ENCODE measurements at places on chromosomes 4 and X.

- DNase-seq: no peak
These were observed 33.4 kb downstream of the ARHGEF6 start for GRCh38 chrX:136747003-136747986.

GRCh38 chr4:104747635-104748034 lies 252.9 kb upstream of the CXXC4 start:
- DNase-seq: no peak

GRCh38 chr4:54823616-54824015 lies 165.9 kb downstream of the KIT start:
- DNase-seq: no peak

GRCh38 chrX:16316331-16316730 lies 149.1 kb downstream of the MAGEB17 start:
- DNase-seq: no peak

DNA sequence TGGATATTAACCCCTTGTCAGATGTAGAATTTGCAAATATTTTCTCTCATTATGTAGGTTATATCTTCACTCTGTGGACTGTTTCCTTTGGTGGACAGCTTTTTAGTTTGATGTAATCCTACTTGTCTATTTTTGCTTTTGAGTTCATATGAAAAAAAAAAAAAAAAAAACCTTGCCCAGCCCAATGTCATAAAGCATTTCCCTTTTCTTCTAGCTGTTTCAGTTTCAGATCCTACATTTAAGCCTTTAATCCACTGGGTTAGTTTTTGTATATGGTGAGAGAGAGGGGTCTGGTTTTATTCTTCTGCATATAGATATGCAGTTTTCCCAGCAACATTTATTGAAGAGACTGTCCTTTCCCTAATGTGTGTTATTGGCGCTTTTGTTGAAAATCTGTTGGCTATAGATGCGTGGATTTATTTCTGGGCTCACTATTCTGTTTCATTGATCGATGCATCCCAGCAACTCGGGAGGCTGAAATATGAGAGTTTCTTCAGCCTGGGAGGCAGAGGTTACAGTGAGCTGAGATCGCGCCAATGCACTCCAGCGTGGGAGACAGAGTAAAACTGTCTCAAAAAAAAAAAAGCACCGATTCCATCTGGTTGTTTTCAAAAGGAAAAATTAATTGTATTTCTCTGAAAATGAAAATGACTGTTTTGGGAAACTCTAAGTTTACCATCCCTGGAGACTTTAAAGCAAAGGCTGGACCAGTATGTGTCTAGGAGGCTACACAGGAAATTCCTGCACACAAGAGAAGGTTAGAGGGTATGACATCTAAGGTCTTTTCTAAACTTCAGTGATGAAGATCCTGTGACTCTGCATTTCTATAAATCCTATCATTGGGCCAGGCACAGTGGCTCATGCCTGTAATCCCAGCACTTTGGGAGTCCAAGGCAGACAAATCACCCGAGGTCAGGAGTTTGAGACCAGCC lies 35.6 kb downstream of the STEEP1 start:
- no peak for DNase-seq

GRCh38 chrX:54479136-54480111 lies 16.6 kb downstream of the FGD1 start:
- no peak for DNase-seq

DNA sequence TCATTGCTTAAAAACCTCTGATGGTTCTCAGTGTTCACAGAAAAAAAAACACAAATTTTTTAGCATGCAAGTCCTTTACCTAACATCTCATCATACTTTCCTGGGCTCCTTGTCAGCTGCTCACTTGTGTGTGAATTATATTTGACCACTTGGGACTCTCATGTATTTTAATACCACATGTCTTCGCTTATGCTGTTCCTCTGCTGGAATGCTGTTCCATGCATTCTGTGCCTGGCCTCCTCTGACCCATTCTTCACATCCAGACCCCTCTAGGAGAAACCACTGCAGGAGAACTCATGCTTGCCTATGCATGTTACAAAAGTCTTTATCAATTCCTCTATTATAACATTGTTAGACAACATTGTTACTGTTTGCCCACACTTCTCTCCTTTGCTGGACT lies 157.6 kb downstream of the PDGFRA start:
- no peak for DNase-seq

DNA sequence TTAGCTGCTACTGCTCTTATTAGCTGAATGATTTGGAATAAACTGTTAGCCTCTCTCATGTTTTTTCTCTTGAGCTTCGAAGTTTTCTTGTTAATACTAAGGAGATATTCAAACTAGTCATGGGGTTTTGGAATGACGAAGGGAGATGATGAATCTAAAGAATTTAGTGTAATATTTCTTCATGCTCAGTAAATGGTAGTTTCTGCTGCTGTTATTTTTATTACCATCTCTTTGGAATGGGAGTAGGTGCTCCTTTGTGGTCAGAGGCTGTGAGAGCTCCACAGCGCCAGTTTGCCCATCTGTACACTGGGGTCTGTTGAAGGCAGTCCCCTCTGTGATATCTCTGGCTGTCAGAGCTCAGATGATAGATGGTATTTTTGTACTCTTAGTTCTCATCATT lies 33.7 kb downstream of the HTT start:
- no peak for DNase-seq

DNA sequence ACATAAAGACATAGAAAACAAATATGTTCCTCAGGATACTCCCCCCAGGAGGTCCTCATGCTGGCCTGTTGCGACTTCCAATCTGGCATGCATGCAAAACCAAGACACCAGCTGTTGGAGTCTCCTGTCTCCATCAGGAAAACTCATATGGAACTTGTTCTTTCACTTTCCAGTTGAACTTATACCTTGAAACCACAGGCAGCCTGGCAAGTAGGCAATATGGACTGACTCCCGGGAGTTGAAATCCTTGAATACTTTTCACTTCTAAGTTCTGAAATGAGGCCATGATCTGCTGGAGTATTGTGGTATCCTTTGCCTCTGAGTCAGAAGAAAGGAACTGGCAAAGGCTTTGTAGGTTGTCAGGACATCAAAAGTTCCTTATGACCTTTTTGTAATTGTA lies 444.2 kb downstream of the IDS start:
- no peak for DNase-seq

DNA sequence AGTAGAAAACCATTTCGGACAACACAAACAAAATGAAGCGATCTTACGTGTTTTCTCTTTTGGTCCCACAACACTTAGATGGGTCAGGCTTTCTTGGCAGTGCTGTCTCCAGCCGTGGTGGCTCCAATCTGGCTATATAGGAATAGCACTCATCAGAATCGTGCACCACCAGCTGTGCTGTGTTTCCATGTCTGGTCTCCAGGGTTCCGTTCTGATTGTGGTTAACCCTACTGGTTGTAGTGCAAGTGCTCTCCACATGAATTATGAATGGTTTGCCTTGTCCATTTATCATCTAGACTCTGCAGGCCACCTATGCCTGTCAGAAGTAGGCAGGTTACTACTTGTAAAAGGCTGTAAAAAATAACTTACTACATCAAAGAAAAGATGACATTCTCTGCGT lies 536.3 kb downstream of the IQCM start:
- no peak for DNase-seq

- no peak for DNase-seq
These were observed 30.5 kb downstream of the RUFY3 start for GRCh38 chr4:70752236-70752635.

DNA sequence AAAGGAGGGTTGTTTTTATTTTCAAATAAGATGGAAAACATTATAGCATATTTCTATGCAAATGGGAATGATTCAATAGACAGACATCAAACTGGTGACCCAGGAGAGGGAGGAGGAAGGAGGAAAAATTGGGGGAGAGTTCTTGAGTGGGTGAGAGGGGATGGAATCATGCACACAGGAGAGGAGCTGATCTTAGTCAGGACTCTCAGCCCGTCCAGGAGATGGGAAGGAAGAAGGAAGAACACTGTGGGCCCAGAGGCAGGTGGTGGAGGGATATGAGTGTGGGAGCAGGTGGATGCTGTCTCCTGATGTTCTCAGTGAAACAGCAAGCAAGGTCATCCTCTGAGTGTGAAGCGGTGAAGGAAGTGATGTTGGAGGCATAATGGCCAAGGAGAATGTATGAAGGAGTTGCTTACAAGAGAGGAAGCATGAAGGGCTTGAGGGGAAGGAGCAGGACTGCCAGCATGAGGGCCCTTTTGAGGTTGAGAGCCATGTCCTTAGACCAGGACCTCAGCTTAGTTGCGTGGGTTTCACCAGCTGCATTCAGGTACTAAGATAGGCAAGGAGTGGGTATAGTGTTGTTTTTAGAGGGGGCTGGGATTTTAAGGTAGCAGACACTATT lies 161.7 kb upstream of the NAP1L5 start:
- no peak for DNase-seq

DNA sequence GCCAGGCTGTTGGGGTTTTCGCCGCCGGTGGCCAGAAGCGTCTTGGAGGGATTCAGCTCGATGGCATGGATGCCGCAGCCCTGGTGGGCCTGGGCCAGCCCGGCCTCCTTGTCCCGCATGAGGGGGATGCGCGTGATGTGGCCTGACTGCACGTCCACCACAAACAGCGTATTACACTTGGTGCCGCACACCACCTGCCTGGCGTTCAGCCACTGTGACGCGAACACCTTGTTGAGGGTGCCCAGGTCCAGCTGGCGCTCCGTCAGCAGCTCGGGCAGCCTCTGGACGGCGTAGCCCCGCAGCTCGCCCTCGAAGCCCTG lies 728 bp downstream of the DCAF12L2 start:
- DNase-seq: no peak

DNA sequence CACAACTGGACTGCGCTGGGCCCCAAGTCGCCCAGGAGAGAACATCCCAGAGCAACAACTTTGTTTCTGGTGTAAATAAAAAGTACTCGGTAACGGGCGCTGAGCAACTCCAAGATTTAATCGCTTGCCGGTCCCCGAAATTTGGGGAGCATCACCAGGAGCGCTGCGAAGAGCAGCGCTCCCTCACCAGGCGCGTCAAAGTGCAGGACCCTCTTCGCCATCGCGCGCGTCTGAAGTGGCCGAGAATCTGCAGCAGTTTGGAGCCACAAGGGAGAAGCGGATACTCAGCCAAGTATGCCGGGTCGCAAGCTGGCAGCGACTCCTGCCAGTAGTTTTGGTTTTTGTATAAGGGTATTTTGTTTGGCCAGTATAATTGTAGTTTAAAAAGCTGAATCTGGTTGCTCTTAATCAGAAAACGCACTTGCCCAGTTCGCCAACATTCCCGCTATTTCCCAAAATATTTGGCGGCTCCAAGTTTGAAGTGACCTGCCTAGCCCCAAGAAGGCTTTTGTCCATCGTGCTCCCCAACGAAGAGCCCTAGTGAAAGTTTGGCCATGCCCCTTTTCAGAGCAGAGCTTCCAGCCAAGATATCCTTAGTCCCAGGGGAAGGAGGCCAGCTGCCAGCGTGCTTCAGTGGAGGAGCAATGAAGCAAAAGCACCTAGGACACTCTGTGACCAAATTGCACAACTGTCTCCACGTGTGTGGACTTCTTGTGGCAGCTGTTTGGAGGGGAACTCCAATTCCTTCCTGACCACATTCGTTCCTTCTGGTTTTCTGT lies 557 bp upstream of the KDR start:
- DNase-seq: no peak

- DNase-seq: no peak
These were observed 202.5 kb upstream of the RPL34 start for GRCh38 chr4:108417923-108418322.

Data from omental fat pad (tissue), 4 donors.